Esophagus mucosa (tissue), 1 donor: ENCODE measurements at places on chromosomes 1 and 21. TPM values are rescaled to one million over a fixed set of nuclear protein-coding genes. Genes with fewer than 3 reads are reported as not detected.

The B3GALT5 gene
- 1.2 TPM for total RNA-seq

The RGS18 gene
- 0.52 TPM for total RNA-seq

DNA sequence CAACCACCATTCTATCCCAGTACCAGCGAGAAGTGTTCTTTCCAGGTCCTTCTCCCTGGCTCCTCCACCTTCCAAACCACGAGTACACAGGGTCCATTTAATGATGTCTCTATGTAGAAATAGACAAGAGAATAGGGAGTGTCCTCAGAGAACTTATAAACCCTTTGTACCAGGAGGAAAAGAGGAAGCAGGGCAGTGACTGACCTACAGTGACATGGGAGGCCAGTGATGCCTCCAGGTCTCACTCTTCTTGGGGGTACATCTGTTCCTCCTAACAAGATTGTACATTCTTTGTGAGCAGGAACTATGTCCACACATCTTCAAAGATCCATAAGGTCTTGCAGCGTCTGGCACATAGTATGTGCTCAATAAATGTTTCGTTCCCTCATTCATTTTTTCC lies 18.7 kb upstream of the FMOD start:
- no peak for ATAC-seq

- ATAC-seq = no peak
Measured at GRCh38 chr1:85862456-85862855, 154.2 kb upstream of the ZNHIT6 start.

DNA sequence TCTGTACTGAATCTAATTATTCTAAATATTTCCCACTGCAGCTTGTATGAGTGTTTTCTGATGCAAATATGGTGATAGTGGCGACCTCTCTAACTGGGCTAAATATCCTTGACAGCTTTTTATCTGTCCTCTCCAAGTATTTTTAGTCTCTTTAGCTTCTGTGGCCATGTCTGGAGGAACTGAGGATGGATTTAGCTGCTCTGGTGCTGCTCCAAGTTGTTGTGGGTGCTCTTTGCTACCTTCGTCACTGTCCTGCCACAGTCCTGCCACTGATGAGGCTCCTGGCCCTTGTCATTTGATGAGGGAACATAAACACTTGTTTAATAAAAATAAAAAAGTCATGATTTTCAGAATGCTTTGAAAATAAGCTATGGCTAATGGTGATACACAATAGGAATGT lies 15.9 kb downstream of the CAMTA1 start:
- no peak for ATAC-seq

DNA sequence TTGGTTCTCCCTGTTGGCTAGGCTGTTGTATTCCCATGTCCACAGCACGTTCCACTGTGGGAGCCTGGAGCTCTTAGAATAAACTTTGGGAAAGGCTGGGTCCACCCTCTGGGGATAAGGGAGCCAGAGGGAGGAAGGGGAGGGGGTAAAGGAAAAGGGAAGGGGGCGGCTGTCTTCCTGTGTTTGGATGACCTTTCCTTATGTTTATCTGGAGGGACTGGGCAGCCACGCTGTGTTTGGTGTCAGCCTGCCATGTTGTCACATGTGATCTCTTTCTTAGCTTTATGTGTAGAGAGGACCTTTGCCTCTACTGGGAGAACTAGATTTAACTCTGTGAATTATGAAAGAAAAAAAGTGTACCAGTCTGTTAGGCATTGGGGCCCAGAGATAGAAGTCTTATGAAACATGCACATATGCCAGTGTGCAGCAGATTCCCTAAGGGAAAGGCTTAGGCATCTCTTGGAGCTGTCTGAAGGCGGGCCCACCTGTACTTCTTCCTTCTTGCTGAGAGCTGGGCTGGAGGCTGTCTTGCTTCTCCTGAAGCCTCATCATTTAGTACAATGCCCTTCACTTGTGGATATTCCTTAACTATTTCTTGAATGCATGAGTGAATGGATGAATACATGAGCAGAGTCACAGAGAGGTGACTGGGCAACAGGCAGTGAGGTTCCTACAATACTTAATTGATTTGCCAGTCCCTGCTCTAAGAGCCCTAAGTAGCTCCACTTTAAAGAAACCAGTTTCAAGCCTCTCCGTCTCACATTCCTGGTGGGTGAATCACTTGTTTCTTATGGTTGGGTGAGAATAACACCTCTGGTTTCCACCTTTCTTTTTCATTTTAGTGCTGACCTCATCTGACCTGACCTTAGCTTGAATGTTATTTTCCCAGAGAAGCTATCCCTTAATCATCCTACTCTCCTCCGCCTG lies 62.5 kb upstream of the ARHGAP29 start:
- peak; percentile 84 for ATAC-seq

- peak; percentile 61 for ATAC-seq
Measured at GRCh38 chr1:9340172-9340854, 47.6 kb downstream of the SPSB1 start.

GRCh38 chr1:69661686-69662085 lies 94.0 kb downstream of the LRRC7 start:
- ATAC-seq = no peak
